ENCODE measurements at places on chromosomes 6 and 20. TPM values are rescaled to one million over a fixed set of nuclear protein-coding genes. Genes with fewer than 3 reads are reported as not detected.

Gene MYCT1
- total RNA-seq: 15.6 TPM

Gene AIF1
- total RNA-seq: 1.7 TPM

Gene BLTP3A
- total RNA-seq: 12.7 TPM

Gene SLC22A3
- 29.6 TPM for total RNA-seq

Gene PPP1R14C
- total RNA-seq: not detected

Gene BFSP1
- not detected for total RNA-seq

Gene GNRH2
- total RNA-seq: not detected

Gene SERINC3
- 78.1 TPM for total RNA-seq

Gene LTB
- not detected for total RNA-seq

Gene SPINT4
- not detected for total RNA-seq

Gene BCAS1
- not detected for total RNA-seq

Gene ZBTB46
- total RNA-seq: 39.5 TPM

Gene CST5
- total RNA-seq: not detected

Gene TFEB
- 18.6 TPM for total RNA-seq

Gene NFATC2
- total RNA-seq: 7.9 TPM

Gene SLA2
- not detected for total RNA-seq

Gene SPATS1
- not detected for total RNA-seq

Gene ARMC12
- total RNA-seq: not detected

Gene SLC22A7
- 1.8 TPM for total RNA-seq

Gene SOX4
- total RNA-seq: 10.4 TPM

Gene TOX2
- 47.0 TPM for total RNA-seq

Gene RAD21L1
- not detected for total RNA-seq

Gene PRPH2
- 0.11 TPM for total RNA-seq
